Fibroblast of lung (primary cell): ENCODE measurements at places on chromosomes 6 and 20. TPM values are rescaled to one million over a fixed set of nuclear protein-coding genes. Genes with fewer than 3 reads are reported as not detected.
A peak's percentile ranks its signal among the peaks of the same experiment; 100 is the strongest.

The CPNE5 gene
- total RNA-seq, result 0.26 TPM in 1 of 2 replicates, not detected in the other

The TFAP2D gene
- total RNA-seq, result not detected in 2 replicates

The TBX18 gene
- 0.33 and 0.77 TPM in 2 replicates for total RNA-seq

The MYLK2 gene
- under 0.01 TPM in 1 of 2 replicates, not detected in the other for total RNA-seq

DNA sequence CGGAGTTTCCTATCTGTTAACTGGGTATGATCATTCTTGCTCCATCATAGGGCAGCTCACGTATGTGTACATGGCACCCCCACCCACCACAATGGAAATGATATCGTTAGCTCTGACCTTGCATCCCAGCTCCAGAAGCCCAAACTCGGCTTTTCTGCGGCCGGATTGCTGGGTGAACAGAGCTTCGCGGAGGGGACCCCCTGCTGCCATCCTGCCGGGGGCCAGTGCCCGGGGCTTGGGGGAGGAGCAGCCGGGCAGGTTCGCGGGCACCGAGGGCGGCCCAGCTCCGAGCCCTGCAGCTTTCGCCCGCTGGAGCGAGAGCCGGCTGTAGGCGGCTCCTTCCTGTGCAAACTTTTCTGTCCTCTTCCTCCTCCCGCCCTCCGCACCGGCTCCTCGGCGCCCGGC is 24.9 kb upstream of the FUCA2 start:
- no peaks in the 10 kb centered on the region for H3K27me3 ChIP-seq
- peak; percentile 32 for DNase-seq
- H3K36me3 ChIP-seq, result no peaks in the 10 kb centered on the region
- peak overlapping the region; percentile 44 for H3K4me3 ChIP-seq

- no peak overlapping the region for H3K27ac ChIP-seq
- no peaks in the 10 kb centered on the region for H3K27me3 ChIP-seq
- DNase-seq, result peak; percentile 55
Measured at GRCh38 chr6:12354499-12354898, 64.3 kb downstream of the EDN1 start.

GRCh38 chr6:43890197-43891062 is 120.4 kb downstream of the VEGFA start:
- H3K27me3 ChIP-seq, result peaks cover 13% of the 10 kb centered on the region
- DNase-seq, result no peak
- H3K36me3 ChIP-seq, result no peaks in the 10 kb centered on the region
- H3K4me3 ChIP-seq, result no peak overlapping the region
- no peak overlapping the region for H3K27ac ChIP-seq
- no peaks in the 10 kb centered on the region for H3K4me1 ChIP-seq

GRCh38 chr6:159062976-159063375 is 18.2 kb upstream of the TAGAP start:
- no peak overlapping the region for H3K27ac ChIP-seq
- peaks cover 2% of the 10 kb centered on the region for H3K27me3 ChIP-seq
- DNase-seq, result no peak
- no peak overlapping the region for H3K4me3 ChIP-seq

DNA sequence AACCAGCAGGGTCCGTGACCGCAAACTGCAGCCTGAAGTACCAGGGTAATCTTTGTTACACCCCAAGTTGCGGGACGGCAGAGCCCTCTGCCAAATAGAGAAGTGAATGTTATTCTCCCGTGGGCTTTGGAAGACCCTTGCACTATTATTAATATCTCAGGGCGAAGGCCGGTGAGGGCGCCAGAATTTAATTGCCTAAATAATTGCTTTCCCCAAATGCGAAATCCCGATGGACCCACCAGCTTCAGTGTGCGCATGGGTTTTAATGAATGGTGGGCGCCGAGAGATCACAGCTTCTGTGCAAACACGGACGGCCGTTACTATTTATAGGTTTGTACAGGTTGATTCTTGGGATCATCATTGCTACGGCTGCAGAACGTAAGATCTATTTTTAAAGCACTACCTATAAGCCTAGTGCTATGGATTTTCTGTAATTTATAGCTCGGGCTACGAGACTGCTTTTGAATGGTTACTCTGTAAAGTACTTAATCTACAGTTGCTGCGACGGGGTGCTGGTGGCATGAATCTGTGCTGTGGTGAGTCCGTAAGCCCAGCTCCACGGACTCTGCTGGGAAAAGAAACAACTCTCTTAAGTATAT is 15.2 kb upstream of the PHACTR3 start:
- no peak overlapping the region for H3K27ac ChIP-seq
- no peak for DNase-seq
- H3K27me3 ChIP-seq, result no peaks in the 10 kb centered on the region
- H3K36me3 ChIP-seq, result no peaks in the 10 kb centered on the region

- peaks cover 23% of the 10 kb centered on the region for H3K4me1 ChIP-seq
- DNase-seq, result peak; percentile 82
- H3K27me3 ChIP-seq, result no peaks in the 10 kb centered on the region
- no peak overlapping the region for H3K27ac ChIP-seq
- no peaks in the 10 kb centered on the region for H3K36me3 ChIP-seq
- no peak overlapping the region for H3K4me3 ChIP-seq
Measured at GRCh38 chr6:25014791-25015560, 79.2 kb upstream of the RIPOR2 start.

DNA sequence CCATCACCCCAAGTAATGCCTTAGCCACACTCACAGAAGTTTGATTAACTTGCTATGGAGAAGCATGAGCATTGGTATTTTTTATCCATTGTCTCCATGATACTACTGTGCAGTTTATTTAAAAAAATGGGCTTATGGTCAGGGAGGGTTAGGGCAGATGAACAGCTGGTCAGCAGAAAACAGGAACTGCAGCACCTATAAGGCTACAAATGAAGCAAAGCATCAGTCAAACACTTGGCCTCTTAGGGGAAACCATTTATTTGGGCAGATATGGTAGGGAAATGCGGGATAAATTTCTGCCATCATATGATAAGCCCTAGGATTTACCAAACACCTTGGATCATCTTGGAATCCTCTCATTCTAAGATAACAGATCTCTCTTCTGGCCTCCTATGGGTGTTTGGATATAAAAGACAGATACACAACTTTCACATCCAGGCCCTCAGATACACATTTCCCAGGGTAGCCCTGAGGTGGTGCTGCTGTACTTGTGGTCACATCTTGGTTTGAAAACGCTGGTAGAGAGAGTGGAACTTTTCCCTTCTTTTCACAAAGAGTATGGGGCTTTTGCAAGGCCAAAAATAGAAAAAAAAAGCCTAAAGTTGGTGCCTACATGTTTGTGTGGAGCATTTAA is 42.8 kb upstream of the AHI1 start:
- DNase-seq, result peak; percentile 49
- peaks cover 7% of the 10 kb centered on the region for H3K4me1 ChIP-seq
- no peak overlapping the region for H3K4me3 ChIP-seq
- H3K36me3 ChIP-seq, result no peaks in the 10 kb centered on the region
- H3K27ac ChIP-seq, result no peak overlapping the region
- no peaks in the 10 kb centered on the region for H3K27me3 ChIP-seq

DNA sequence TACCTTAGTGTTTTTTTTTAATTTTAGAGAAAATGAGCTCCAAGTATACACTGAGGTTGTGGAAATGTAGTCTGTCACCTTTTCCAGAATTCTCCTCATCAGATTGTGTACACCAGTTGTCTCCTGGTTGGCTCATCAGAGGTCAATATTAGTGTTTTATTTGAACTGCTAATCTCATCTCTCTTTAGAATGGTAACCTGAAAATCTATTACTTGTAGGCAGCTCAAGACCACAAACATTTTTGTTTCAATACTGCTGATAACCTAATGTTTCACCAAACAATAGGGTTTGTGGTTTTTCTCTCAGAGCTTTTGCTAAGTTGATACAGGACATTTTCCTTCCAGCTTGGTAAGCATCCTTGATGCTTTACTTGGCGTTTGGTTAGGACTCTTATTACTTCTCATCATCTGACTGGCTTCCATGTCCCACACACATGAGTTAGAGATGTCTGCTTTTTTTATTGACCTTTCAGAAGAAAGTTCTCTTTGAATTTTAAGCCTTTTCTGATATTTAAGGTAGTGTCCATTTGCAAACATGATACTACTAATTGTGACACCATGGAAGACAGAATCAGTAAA is 15.1 kb downstream of the ADGRG6 start:
- H3K27me3 ChIP-seq, result no peaks in the 10 kb centered on the region
- no peak overlapping the region for H3K4me3 ChIP-seq
- no peaks in the 10 kb centered on the region for H3K36me3 ChIP-seq
- peak; percentile 23 for DNase-seq

GRCh38 chr6:147757291-147757690 is 248.8 kb downstream of the SAMD5 start:
- no peaks in the 10 kb centered on the region for H3K36me3 ChIP-seq
- no peaks in the 10 kb centered on the region for H3K4me1 ChIP-seq
- H3K4me3 ChIP-seq, result no peak overlapping the region
- H3K27ac ChIP-seq, result no peak overlapping the region

DNA sequence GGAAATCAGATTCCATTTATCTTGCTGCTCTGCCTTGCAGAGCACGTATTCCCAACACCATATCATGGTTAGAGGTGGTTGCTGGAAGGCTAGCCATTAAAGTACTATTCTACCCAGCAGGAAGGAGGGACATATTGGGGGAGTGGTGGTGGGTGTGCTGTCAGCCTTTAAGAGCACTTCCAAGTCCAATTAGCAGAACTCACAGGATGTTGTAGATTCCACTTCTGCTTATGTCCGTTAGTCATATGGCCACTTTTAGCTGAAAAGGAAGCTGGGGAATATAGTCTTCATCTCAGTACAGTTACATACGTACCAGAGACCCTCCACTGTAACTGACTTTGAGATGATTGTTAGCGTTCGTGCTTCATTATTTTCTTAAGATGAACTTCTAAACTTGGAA is 94.4 kb downstream of the SAMD3 start:
- no peak for DNase-seq
- no peak overlapping the region for H3K27ac ChIP-seq
- H3K4me3 ChIP-seq, result no peak overlapping the region
- no peaks in the 10 kb centered on the region for H3K36me3 ChIP-seq

DNA sequence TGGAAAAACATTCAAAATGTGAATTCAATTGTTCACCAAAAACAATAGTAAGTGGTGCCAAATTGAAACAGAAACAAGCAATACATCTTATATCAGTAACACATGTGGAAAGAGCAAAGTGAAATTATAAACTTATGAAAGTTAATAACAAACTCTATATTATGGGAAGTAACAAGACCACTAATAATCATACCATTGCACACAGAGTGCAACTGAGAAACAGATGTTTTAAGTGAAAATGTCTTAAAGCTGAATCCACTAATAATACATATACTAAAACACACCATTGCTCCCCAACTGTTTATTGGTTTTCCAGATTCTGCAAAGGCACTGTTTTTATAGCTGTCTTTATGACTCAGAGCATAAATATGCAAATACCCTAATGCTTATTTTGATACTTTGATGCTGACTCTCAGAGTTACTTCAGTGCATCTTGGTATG is 292.3 kb downstream of the RFPL4B start:
- no peak overlapping the region for H3K27ac ChIP-seq
- no peaks in the 10 kb centered on the region for H3K4me1 ChIP-seq
- H3K36me3 ChIP-seq, result no peaks in the 10 kb centered on the region
- peak; percentile 76 for DNase-seq
- H3K27me3 ChIP-seq, result no peaks in the 10 kb centered on the region
